ENCODE measurements at places on chromosomes 3 and 15.

DNA sequence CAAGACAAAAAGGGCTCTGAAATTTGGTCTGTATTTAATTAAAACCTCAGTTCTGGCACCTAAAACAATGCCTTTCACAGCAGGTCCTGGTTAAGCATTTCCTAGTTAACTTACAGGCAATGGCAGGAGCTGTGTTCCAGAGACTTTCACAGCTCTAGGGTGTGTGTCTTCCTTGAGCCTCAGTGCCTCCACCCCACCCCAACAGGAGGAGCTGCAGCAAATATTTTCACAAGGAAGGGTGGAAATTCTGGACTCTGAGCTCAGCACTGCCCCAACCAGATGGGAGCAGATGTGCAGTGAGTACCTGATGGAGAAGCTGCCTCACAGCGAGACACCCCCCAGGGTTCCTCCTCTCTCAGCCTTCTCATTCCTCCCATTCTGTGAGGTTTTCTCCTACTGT, 106.3 kb upstream of the SPATA12 start:
- DNase-seq: no peak

DNA sequence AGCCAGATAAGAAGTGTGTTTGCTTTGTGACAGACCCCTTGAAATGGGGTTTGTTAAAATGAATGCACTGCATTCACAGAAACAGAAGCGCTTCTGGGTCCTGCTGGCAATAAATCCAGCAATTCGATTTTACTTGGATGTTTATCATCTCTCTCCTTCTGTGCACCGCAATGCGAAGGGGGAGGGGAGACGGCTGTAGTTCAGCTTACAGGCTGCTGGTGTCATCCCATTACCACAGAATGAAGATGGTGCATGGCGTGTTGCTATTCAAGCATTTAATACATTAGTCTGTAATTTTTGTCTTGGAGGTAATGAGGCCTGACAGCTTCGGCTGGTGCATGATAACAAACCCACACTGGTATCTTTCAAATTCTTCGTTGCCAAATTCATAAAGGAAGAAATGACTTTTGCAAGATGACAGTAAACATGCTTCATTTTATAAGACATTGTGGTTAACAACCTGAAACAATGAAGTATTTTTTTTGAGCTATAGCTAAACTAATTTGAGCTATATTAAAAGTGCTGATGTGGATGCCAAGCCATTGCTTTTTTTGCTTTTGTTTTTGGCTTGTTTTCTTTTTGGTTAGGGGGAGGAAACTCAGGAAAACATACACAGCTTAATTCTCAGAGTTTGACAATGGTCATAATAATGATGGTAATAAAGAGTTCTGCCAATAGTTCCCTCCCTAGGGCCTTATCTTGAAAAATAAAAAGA, 418.3 kb downstream of the OTOL1 start:
- DNase-seq: peak; percentile 65

GRCh38 chr15:98051734-98052133, 91.2 kb downstream of the ARRDC4 start:
- DNase-seq: no peak

GRCh38 chr3:12073106-12073505, 68.9 kb downstream of the SYN2 start:
- DNase-seq: no peak

DNA sequence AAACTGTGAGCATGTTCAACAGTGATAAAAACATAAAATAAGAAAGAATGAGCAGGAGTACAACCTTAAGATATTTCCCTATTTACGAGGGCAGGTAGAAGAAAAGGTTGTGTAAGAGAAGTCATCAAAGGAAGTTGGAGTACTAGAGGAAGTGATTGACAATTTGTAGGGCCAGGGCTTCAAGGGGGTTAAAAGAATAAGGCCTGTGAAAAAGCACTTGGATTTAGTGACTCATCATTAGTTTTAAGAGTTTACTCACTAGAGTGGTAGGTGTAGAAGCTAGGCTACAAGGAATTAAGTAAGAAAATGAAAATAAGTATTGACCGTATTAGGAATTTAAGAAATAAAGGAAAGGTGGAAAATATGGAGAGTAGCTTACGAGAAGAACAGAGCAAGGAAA, 23.6 kb downstream of the KCNMB3 start:
- DNase-seq: no peak
